ENCODE measurements at places on chromosomes 4 and X.

DNA sequence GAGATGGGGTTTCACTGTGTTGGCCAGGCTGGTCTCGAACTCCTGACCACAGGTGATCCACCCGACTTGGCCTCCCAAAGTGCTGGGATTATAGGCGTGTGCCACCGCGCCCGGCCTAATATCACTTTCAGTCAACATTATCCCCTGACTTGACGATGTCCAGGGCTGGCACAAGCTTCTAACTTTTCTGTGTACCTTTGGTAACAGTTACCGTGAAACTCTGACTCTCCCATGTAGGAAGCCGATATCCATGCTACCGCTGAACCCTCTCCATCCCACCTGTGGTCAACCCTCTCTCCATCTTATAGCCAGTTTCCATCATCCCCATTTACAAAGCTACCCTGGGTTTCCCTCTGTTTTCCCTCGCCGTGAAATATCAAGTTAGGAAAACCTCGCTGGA, 77.5 kb downstream of the CRLF2 start:
- no peak for DNase-seq

DNA sequence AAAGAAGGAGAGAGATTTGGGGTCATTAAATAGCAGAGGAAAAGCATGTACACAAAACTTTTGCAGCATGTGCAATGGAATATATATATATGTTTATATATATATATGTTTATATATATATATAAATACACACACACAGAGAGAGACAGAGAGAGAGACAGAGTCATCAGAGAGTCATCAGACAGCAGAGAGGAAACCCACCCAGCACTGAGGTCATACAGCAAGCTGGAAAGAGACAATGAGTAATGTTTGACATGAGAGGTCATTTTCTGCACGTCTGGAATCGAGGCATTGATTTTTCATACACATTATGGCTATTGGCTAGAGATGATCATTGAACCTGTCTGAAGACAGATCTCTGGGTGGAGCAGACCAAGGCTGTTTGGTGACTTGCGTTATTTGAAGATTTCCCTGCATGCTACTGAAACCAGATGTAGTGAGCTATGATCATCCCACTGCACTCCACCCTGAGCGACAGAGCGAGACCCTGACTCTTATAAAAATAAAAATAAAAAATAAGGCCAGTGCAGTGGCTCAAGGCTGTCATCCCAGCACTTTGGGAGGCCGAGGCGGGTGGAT, 48.8 kb upstream of the SHOX start:
- no peak for DNase-seq

GRCh38 chrX:104270916-104271512, 16.3 kb upstream of the ESX1 start:
- DNase-seq, result peak; percentile 47

GRCh38 chrX:77088233-77088632, 359.0 kb upstream of the FGF16 start:
- DNase-seq, result no peak

DNA sequence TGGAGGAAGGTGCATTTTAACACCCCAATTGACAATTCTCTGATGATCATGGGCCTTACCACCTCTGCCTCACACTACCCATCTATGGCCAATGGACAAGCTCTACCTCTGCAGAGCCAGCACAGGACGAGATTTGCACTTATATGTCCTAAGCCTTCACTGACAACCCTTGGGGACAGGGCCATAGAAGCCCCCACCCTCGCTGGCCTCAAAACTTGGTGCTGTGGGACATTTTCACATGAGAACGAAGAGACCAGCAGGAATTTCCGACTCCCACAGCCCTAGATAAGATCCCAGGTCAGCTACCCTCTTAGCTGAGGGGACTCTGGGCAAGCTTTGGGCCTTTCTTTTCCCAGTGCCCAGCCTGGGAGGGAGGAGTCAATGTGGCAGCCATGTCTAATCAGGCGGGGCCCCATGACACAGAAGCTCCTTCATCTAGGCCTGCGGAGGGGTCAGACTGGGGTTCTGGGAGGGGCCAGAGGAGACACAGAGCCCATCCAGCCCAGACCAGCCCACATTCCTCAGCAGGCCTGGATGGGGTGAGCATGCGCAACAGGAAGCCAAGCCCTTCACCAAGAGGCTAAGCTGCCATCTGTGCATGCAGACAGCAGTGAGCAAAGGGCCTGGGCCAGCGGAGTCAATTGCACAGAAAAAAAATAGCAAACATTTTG, 12.1 kb downstream of the PJA1 start:
- peak; percentile 16 for DNase-seq

GRCh38 chr4:136526517-136526916, 1005.8 kb downstream of the PCDH18 start:
- DNase-seq, result no peak

DNA sequence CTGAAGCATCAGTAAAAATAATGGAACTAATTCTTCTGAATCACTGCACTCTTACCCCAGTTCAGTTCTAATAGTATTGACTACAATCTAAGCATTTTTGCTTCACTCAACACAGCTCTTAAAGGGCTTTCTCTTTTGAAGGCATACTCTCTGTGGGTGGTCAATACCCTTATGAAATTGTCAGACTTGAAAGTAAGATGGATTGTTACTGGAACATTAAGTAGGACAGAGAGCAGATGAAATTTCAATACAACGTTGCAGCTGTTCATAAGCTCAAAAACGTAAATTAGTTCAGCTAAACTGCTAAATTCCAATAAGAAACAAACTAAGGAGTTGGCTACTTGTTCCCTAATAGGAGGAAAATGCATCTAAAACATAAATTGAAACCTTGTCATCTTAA, 352.3 kb upstream of the TENM3 start:
- DNase-seq, result no peak

GRCh38 chrX:27680726-27681125, 90.6 kb downstream of the DCAF8L2 start:
- no peak for DNase-seq

DNA sequence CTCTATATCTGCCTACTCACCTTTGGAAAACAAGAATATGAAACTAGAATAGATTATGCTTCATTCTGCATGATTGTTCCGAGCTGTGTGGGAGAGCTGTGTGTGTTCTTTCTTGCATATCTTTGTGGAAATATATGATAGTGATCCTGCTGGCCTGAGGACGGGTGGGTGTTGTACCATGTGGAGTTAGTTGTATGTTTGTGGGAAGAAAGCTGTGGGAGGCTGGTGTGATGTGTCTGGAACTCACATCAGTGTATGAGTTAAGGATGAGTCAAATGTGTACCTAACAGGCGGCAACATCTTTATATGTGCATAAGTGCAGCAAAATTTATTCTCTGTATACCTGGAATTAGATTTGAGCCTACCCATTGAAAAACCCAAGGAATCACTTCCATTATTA, 208.1 kb upstream of the ADGRL3 start:
- no peak for DNase-seq

DNA sequence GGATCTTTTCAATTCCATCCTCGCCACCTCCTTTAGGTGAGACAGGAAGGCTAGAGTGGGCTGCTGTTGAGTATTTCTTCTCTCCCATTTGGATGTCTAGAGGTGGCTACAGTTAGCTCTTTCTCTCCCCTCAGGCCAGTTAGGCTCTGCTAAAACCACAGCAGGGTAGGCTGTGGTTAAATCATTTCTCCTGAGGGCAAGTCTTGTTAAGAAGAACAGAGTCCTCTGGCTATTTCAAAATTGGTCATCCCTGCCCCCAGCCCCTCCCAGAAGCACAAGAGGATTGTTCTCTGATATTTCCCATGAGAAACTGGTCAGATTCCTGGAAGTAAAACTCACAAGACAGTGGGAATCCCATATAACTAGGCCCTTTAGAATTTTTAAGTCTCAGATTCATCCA, 1359.5 kb downstream of the TECRL start:
- DNase-seq, result no peak

DNA sequence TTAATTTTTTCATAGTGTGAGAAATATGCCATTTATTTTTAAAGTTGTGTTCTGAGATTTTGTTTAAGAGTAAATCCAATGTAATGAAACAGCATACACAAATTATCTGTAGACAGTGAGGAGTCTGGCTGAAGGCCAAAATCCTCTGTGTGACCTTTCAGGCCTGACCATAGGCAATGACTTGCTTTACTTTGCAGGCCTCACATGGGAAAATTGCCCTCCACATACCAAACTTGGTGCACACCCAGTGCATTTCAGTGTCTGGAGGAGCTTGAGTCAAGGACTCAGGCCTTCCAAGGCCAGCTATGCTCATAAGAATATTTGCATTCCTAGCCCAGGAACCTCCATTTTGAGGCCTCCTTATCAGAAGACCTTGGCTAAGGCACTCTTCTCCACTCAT, 430.1 kb downstream of the GABRG1 start:
- no peak for DNase-seq

DNA sequence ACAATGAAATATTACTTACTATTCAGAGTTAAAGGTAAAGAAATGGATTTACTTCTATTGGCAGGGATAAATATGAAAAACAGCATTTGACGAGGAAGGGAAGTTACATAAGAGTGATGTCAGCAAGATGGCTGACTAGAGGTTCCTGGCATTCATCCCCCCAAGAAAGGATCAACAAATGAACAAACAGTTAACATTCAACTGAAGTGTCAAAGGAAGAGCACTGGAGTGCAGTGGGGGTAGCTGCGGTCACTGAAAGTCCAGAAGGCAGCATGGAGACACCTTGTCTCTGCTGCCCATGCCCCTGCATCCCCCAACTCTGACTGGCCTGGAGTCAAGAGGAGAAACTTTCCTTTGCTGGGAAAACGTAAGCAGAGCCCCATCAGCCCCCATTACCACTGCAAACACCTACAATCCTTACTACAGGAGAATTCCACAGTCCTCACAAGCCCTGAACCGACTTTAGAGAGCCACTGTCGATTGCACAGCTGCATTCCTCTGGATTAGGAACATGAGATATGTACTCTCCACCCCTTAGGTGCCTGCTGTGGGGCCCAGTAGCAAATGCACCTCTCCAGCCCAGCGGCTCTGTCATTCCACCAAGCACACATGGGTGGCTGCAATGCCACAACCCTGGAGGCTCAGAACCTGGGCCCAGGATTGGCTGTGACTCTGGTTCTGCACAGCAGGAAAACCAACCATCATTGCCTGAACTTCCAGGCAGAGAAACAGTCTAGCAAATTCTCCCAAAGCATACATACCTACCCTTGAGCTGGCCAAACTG, 79.5 kb downstream of the CBR4 start:
- no peak for DNase-seq

GRCh38 chr4:37646247-37646646, 39.9 kb downstream of the RELL1 start:
- DNase-seq, result no peak

DNA sequence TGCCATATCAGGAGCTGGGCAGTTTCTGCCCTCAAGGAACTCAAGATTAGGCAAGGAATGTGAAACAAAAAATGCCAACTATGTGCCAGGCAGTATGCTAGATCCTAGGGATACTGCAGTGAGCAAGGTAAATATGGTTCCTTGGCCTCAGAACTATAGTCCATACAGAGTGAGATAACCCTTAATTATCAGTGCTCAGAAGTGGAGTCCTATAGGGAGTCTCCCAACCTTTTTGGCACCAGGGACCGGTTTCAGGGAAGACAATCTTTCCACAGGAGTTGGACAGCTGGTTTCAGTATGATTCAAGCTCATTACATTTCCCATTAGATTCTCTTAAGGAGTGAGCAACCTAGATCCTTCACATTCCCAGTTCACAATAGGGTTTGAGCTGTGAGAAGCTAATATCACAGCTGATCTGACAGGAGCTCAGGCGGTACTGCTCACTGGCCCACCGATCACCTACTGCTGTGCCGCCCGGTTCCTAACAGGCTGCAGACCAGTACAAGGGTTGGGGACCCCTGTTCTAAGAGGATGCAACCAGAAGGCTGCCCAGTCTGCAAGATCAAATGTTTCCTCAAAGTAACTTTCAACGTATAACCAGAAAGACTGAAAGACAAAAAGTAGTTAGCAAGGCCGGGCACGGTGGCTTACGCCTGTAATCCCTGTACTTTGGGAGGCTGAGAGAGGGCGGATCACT, 1.7 kb upstream of the SRP72 start:
- DNase-seq, result no peak

- peak; percentile 83 for DNase-seq
Observed at GRCh38 chr4:155667568-155668511, 1.2 kb downstream of the GUCY1A1 start.

DNA sequence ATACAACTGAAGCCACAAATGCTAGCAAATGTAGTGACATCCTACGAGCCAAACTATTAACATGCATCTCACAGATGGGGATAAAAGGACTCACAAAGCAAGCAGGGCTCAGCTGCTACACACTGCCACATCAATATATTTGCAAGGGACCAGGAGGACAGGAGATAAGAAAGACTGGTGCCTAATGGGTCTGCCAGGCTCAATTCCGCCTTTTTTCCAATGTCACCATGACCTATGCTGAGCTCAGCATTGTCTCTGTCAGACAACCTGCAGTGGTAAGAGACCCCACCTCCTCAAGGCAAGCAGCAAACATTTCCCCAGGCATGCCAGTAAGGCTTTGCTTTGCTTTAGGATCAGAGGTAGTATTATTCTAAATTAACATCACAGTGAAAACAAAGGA, 435 bp downstream of the DCX start:
- no peak for DNase-seq

DNA sequence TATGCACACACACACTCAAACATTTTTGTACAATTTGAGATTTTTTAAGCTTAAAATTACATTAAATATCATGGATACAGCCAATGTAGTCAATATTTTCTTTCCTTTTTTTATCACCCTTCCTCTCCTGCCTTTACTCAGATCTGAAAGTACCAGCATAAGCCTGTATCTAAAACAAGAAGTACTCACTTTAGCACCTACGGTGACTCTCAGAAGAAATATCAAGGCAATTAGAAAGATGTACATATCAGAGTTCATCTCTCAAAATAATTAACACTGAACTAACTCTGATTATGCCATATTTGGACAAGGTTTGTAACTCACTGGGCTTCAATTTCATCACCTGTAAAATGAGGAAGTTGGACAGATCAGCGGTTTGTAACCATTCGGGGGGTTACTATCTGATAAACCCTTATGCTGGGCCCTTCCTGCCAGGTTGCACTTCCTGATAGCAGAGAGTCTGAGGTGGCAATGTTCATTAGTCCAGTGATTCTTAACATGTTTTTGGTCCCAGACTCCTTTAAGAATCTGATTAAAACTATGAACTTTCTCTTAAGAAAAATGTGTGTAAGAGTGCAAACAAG, 5.7 kb upstream of the GPR174 start:
- DNase-seq, result no peak

GRCh38 chr4:21960793-21961192, 12.2 kb upstream of the KCNIP4 start:
- no peak for DNase-seq

GRCh38 chrX:137549073-137549472, 16.9 kb upstream of the ZIC3 start:
- DNase-seq, result no peak

- DNase-seq, result no peak
Observed at GRCh38 chr4:38131371-38132091, 171.3 kb downstream of the PTTG2 start.

DNA sequence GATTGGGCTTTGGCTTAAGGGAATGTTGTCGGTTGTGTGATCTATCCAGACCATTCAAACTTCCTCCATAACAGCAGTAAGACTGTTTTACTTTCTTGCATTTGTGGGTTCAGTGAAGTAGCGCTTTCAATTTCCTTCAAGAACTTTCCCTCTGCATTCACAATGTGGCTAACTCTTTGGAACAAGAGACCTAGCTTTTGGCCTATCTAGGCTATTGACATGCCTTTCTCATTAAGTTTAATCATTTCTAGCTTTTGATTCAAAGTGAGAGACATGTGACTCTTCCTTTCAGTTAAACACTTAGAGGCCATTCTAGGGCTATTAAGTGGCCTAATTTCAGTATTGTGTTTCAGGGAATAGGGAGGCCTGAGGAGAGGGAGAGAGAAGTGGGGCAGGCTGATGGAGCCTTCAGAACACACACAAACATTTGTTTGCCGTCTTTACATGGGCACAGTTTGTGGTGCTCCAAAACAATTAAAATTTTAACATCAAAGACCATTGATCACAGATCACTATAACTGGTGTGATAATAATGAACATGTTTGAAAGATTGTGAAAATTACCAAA, 34.1 kb downstream of the ADH5 start:
- no peak for DNase-seq
